Activated T-helper 2 cell treated with anti-CD3 and anti-CD28 coated beads, Interferon-gamma antibody, Interleukin-2, Interleukin-4, amounts not matched to agents 10 μg/mL and 5 μg/mL and 100 μg/mL, durations not matched to agents 14 hours and 24 hours and 36 hours (primary cell): ENCODE measurements at places on chromosomes 1 and 21. TPM values are rescaled to one million over a fixed set of nuclear protein-coding genes. Genes with fewer than 3 reads are reported as not detected.

The ARHGEF10L gene
- total RNA-seq: 0.05 TPM in 1 of 2 replicates, not detected in the other

The CNR2 gene
- 0.05 and 0.07 TPM in 2 replicates for total RNA-seq

The OR2L5 gene
- total RNA-seq: not detected in 2 replicates

The TTC34 gene
- 0.94 and 1.1 TPM in 2 replicates for total RNA-seq

The SLC25A34 gene
- total RNA-seq: 1.1 and 1.6 TPM in 2 replicates
